Neural progenitor cell (in vitro differentiated cells): ENCODE measurements at places on chromosomes 3 and 15. TPM values are rescaled to one million over a fixed set of nuclear protein-coding genes. Genes with fewer than 3 reads are reported as not detected.

The RHCG gene
- total RNA-seq, result not detected in 2 replicates

GRCh38 chr15:52499506-52499905 lies 29.2 kb downstream of the MYO5A start:
- no peaks in the 10 kb centered on the region for H3K36me3 ChIP-seq
- no peaks in the 10 kb centered on the region for H3K4me1 ChIP-seq
- no peak overlapping the region for H3K4me3 ChIP-seq
- H3K27me3 ChIP-seq, result no peaks in the 10 kb centered on the region
- no peak overlapping the region for H3K27ac ChIP-seq

The STAC gene
- total RNA-seq, result 6.5 and 9.6 TPM in 2 replicates

DNA sequence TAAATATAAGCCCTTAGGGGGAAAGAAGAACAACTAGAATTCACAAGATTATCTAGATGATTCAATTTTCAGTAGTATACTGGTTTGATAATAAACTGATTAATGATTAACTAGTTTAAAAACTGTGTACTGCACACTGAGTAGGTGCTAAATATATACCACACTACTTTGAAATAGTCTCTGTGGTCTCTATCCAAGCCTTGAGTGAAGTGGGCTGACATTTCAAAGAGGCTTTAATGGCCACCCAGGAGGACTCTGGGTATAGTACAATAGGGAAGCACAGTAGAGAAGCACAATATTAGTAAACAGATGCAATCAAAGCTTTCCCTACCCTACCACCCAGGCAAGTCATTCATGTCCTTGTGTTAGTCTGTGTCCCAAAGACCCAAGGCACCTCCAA lies 46.7 kb downstream of the FILIP1L start:
- H3K4me1 ChIP-seq, result no peaks in the 10 kb centered on the region
- no peak overlapping the region for H3K4me3 ChIP-seq
- no peak for DNase-seq
- no peaks in the 10 kb centered on the region for H3K36me3 ChIP-seq
- H3K27me3 ChIP-seq, result no peaks in the 10 kb centered on the region

The ZNF501 gene
- total RNA-seq, result 9.9 and 12.6 TPM in 2 replicates

The FYCO1 gene
- 6.8 and 11.4 TPM in 2 replicates for total RNA-seq

- no peaks in the 10 kb centered on the region for H3K36me3 ChIP-seq
- no peak overlapping the region for H3K4me3 ChIP-seq
- no peak for DNase-seq
Measured at GRCh38 chr15:50267577-50267976, 2.1 kb upstream of the HDC start.

DNA sequence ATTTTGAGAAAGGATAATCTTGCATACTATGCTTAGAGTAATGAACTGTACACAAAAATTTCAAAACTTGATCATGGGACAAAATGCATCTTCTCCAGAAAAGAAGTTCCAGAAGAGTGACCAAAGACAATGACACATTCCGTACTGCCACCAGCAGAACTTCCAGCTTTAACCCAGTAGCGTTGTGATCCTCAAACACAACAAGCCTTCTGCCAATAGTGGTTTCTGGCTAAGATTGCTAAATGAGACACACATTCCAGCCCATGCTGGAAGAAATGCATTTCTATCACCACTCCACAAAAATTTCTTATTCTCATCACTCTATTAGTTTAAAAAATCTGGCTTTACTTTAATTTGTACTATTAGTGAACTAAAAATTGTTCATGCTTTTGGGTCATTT lies 334.9 kb downstream of the TBC1D5 start:
- DNase-seq, result no peak
- H3K4me3 ChIP-seq, result no peak overlapping the region
- H3K27me3 ChIP-seq, result no peaks in the 10 kb centered on the region
- no peak overlapping the region for H3K27ac ChIP-seq
- peaks cover 36% of the 10 kb centered on the region for H3K4me1 ChIP-seq
- peaks cover 6% of the 10 kb centered on the region for H3K36me3 ChIP-seq

DNA sequence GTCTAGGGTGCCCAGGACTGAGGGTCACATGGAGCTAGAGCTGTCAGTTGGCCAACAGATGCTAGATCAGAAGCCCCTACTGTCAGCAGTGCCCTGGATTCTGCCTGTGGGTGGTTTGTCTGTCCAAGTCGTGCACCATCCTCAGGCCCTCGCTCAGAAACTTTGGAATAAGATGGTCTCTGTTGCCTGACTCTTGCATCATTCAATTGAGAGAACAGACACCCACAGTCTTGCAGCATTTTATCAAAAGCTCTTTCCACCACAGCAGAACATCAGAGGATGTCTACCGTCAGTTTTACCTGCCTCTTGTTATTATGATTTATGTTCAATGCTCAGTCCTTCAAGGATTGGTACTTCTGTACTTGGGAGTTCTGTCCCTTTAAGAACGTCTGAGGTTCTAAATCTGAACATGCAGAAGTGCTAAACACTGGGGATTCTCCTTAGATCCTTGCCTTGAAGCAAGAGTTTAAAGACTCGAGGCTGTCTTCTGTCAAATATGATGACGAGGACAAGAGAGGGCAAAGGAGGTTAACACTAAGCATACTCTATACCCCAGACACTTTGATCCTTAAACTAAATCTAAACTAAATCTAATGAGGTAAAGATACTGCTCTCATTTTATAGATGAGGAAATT lies 4.8 kb downstream of the AQP9 start:
- H3K27ac ChIP-seq, result no peak overlapping the region
- H3K27me3 ChIP-seq, result no peaks in the 10 kb centered on the region
- peaks cover 3% of the 10 kb centered on the region for H3K4me1 ChIP-seq
- H3K4me3 ChIP-seq, result no peak overlapping the region

DNA sequence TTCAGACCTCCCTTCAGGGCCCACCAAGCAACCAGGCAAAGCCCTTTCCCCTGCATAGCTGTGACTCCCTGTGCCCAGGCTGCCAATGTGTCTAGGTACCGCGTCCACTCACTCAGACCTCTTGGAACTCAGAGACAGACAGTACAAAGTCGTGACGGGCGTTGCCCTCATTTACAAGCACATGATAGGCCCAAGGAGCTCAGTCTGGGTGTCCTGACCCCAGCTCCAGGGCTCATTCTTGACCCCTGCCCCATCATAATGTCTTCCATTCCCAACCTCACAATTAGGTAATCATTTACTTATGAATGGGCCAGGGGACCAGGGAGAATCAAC lies 56.0 kb downstream of the KLF13 start:
- no peaks in the 10 kb centered on the region for H3K27me3 ChIP-seq
- H3K36me3 ChIP-seq, result no peaks in the 10 kb centered on the region
- no peaks in the 10 kb centered on the region for H3K4me1 ChIP-seq
- no peak overlapping the region for H3K27ac ChIP-seq
- DNase-seq, result no peak

GRCh38 chr3:65595222-65596028 lies 443.3 kb downstream of the MAGI1 start:
- H3K27ac ChIP-seq, result peak overlapping the region; percentile 99
- no peaks in the 10 kb centered on the region for H3K36me3 ChIP-seq
- H3K4me1 ChIP-seq, result peaks cover 44% of the 10 kb centered on the region
- H3K27me3 ChIP-seq, result no peaks in the 10 kb centered on the region
- DNase-seq, result peak; percentile 32

DNA sequence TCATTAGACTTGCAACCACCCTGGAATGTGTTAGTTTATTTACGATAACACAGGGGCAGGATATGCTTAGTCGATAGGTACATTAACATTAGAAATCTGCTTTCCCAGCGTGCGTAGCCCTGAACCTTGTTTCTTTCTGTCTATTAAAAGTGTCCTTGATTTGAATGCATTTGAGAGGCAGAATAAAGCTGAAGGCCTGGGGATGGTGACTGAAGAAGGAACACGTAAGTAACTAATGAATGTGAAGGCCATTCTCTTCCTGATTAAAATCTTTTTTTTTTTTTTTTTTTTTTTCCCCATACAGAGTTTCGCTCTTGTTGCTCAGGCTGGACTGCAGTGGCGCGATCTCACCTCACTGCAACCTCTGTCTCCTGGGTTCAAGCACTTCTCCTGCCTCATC lies 142.8 kb upstream of the CHRM5 start:
- H3K4me1 ChIP-seq, result no peaks in the 10 kb centered on the region
- H3K27me3 ChIP-seq, result no peaks in the 10 kb centered on the region
- no peak overlapping the region for H3K4me3 ChIP-seq
- no peak for DNase-seq
- H3K36me3 ChIP-seq, result no peaks in the 10 kb centered on the region
- H3K27ac ChIP-seq, result no peak overlapping the region

The RTP3 gene
- not detected in 2 replicates for total RNA-seq

The RASGRF1 gene
- total RNA-seq, result 0.22 and 0.59 TPM in 2 replicates

DNA sequence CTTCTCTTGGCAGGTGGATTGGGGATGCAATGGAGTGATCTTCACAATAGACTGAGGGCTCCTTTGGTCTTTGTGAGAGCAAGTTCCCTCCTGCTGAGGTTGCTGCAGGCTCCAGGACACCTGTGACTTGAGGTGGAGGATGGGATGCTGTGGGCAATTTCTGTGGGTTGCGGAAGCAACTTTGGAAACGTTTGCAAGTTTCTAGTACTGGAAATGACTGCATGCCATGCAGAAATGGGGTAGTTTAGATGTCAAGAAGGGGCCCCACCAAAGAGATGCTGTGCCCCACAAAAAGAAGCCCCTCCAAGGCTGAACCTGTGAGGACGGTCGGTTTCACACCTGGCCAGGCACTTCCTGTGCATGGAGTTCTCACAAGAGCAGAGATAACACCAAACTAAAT lies 80.4 kb upstream of the XCR1 start:
- H3K27me3 ChIP-seq, result no peaks in the 10 kb centered on the region
- no peak for DNase-seq
- H3K36me3 ChIP-seq, result no peaks in the 10 kb centered on the region
- H3K4me3 ChIP-seq, result no peak overlapping the region

The RPS17 gene
- total RNA-seq, result 3,589 and 4,695 TPM in 2 replicates

The STAB1 gene
- total RNA-seq, result 0.06 TPM in 1 of 2 replicates, not detected in the other

GRCh38 chr3:170942011-170942410 lies 33.6 kb upstream of the EIF5A2 start:
- H3K4me1 ChIP-seq, result no peaks in the 10 kb centered on the region
- peaks cover 5% of the 10 kb centered on the region for H3K36me3 ChIP-seq
- no peak for DNase-seq
- H3K27me3 ChIP-seq, result no peaks in the 10 kb centered on the region

DNA sequence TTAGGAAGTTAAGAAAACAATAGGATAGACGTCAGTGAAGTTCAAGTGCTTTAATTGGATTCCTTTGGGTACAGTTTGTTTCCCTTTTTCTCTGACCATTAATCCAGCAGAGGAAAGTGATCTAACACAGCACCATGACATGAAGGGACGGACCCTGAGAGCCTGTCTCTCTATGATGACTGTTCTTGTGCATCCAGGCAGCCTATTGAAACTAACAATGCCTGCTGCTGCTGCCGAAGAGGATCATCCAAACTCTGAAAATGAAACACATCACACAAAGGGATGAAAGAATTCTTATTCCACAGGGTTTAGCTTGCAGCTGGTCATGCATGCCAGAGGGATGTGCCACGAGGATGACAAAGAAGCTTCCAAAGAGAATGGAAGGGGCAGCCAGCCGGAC lies 75.5 kb downstream of the ZBTB20 start:
- H3K36me3 ChIP-seq, result no peaks in the 10 kb centered on the region
- no peak overlapping the region for H3K4me3 ChIP-seq
- no peak overlapping the region for H3K27ac ChIP-seq
- DNase-seq, result peak; percentile 8
- no peaks in the 10 kb centered on the region for H3K27me3 ChIP-seq
- no peaks in the 10 kb centered on the region for H3K4me1 ChIP-seq

The DPPA2 gene
- total RNA-seq, result 1.2 and 1.8 TPM in 2 replicates

The LMAN1L gene
- total RNA-seq, result not detected in 2 replicates

GRCh38 chr3:139695426-139696313 lies 17.9 kb upstream of the NMNAT3 start:
- H3K27me3 ChIP-seq, result no peaks in the 10 kb centered on the region
- no peaks in the 10 kb centered on the region for H3K36me3 ChIP-seq
- no peak for DNase-seq

DNA sequence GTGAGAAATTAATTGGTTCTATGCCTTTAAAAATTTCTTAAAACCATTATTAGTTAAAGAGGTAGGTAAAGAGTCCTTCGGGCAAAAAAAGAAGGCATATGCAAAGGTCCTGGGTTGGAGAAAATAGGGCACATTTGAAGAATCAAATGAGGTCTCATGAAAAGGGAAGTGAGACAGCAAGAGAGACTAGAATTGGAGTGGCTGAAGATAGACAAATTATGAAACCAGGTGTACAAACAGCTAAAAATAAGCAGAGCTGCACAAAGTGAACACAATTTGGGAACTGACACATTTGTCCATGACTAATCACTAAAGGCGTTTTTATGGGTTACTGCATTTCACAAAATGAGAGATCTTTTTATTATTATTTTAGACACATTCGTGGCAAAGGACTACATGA lies 581.2 kb downstream of the PYDC2 start:
- peaks cover 4% of the 10 kb centered on the region for H3K36me3 ChIP-seq
- no peak for DNase-seq
- no peaks in the 10 kb centered on the region for H3K27me3 ChIP-seq
- H3K4me1 ChIP-seq, result peaks cover 26% of the 10 kb centered on the region
- H3K27ac ChIP-seq, result no peak overlapping the region

DNA sequence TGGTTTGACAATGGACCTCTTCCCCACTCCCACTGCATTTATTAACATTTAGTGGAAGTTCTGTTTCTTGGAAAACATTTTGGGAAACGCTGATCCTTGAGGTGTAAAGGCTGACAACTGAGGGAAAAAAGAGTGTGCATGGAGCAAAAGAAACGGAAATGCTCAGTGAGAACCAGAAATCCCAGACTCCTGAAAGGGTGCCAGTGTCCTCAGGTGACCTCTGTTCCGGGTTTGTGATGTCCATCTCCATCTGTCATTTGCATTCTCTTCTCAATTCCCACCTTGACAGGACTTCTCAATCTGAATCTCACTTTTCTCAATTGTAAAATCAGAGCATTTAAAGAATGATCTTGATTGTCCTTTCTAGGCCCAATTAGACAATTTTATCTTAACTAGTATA lies 71.1 kb upstream of the FAM3D start:
- no peak overlapping the region for H3K4me3 ChIP-seq
- no peaks in the 10 kb centered on the region for H3K27me3 ChIP-seq
- DNase-seq, result no peak
- H3K4me1 ChIP-seq, result no peaks in the 10 kb centered on the region

DNA sequence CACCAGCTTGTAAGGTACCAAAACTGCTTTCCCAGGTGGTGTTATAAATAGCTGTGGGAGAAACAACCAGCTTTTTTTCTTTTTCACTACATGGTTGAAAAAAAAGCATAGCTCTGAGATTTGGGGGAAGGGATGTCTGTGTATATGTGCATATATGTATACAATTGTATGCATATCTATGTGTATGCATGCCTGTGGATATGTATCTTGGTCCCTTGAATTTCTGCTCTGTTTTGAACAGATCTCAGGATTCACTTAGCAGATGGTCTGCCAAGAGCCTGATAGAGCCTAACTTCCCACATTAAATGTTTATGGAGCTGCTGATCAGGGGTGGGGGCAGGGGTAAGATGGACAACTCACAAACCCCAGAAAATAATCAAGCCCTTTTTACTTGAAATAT lies 39.0 kb upstream of the CPNE4 start:
- peaks cover 40% of the 10 kb centered on the region for H3K27me3 ChIP-seq
- no peaks in the 10 kb centered on the region for H3K36me3 ChIP-seq
- H3K27ac ChIP-seq, result no peak overlapping the region
- H3K4me1 ChIP-seq, result no peaks in the 10 kb centered on the region
- DNase-seq, result no peak
- H3K4me3 ChIP-seq, result no peak overlapping the region

GRCh38 chr15:83462953-83463433 lies 15.9 kb downstream of the SH3GL3 start:
- no peaks in the 10 kb centered on the region for H3K36me3 ChIP-seq
- H3K4me1 ChIP-seq, result peaks cover 3% of the 10 kb centered on the region
- H3K4me3 ChIP-seq, result no peak overlapping the region
